ENCODE measurements at places on chromosomes 7 and 10.
A peak's percentile ranks its signal among the peaks of the same experiment; 100 is the strongest.

DNA sequence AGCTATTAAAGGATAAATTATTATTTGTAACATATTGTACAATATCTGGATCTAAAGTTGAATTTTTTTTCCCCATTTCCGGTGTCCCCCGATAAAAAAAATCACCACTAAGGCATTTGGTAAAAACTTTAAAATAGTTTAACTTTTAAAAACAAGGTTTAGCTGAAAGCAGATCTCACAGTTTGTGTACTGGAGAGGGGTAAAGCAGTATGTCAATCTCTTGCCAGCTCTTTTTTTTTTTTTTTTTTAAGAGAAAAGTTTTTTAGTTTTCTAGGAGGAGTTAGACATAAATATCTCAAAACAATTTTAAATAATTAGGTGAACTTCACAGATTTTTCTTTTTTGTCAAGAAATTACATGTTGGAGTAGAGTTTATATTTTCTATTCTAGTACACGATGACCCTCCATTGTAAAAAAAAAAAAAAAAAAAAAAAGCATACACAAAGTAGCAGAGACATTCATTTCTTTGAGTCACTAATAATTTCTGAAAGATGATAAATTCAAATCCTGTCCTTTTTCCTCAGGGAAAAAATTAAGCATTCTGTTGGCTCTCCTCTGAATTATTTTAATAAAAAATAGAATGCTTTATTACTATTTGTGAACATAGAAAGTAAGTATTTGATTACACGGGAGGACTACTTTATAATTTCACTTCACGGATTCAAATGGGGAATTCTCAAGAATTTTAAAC lies 1.9 kb upstream of the HBP1 start:
- no peak for DNase-seq

DNA sequence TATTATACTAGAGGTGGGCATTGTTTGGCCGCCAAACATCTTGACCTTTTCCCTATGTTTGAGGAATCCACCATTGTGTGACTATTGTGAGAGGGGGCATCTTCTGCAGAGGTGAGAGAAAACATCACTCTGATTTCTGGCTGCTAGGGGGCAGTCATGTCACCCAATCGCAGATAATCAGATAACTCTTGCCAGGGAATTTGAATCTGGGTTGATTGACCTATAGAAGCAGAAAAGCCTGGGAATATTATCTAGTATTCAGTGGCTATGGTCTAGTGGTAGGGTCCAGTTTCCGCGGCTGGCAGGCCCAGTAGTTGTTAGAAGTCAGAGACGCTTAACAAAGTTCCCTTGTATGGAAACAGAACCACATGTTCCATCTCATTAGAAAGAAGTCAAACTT lies 808.5 kb downstream of the PHTF2 start:
- no peak for DNase-seq

- no peak for DNase-seq
Measured at GRCh38 chr10:117442521-117442920, 67.3 kb upstream of the PDZD8 start.

GRCh38 chr10:21694631-21695030 lies 160.6 kb downstream of the MLLT10 start:
- no peak for DNase-seq

DNA sequence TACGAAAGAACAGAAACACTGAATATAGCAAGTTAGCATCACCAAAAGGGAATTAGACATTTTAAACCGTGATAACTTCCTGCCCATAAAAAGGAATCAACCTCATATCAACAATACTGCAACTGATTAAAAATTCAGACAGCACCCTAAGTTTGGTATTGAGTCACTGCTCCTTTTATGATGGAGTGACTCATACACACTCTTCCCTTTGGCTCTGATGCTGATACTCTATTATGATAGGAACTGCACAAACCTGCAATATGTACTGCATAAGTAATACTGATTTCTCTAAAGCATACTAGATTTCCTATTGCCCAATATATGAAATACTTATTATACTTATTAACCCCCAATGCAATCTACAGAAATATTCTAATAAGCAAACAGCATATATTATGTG lies 118.7 kb downstream of the PARD3 start:
- DNase-seq, result no peak

GRCh38 chr7:81503336-81503735 lies 266.5 kb downstream of the HGF start:
- no peak for DNase-seq

DNA sequence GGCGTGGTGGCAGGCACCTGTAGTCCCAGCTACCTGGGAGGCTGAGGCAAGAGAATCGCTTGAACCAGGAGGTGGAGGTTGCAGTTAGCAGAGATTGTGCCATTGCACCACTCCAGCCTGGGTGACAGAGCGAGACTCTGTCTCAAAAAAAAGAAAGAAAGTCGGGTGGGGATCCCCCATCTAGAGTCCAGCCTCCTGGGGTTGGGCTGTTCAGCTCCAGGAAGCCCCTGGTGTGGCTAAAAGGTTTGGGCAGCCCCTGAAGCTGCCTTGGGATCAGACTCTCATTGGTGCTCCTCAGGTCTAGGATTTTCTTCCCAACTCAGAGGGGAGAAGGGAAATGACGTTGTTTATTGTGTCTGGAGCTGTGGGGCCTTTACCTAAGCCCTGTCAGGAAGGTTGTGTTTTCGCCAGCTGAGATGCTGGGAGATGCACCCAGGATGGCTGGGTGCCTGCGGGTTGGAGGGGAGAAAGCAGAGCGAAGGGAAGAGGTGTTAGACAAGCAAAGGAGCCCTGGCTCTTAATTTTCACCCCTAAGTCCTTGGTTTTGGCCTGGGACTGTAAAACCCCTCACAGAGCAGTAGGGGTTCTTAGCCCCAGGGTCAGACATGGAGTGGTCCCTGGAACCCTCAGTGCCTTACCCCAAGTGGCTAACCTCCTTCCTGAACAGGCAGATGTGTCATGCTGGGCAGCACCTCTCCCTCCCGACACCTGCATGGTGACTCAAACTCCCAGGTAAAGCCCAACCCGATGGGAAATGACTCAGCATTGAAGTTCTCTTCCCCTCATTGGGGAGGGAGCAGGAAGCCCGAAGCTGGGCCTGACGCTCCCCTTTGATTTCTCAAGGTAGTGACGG lies 21.1 kb downstream of the PLAU start:
- DNase-seq, result peak; percentile 30

DNA sequence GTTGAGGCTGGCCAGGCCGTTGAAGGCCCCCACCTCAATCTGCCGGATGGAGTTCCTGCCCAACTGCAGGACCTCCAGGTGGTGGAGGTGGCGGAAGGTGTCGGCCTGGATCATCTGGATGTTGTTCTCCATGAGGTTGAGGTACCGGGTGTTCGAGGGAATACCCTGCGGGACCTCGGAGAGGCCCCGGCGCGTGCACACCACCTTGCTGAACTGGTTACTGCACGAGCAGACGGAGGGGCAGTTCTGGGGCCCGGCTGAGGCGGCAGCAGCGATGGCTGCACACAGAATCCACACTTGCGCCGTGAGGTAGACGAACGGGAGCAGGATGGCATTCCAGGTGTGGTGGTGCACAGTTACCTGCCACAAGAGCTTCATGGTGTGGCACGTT lies 979 bp downstream of the LRRC4 start:
- DNase-seq, result no peak

GRCh38 chr10:110546077-110546476 lies 21.4 kb upstream of the SMC3 start:
- DNase-seq, result no peak

GRCh38 chr10:1920941-1921340 lies 183.6 kb upstream of the ADARB2 start:
- DNase-seq, result no peak

DNA sequence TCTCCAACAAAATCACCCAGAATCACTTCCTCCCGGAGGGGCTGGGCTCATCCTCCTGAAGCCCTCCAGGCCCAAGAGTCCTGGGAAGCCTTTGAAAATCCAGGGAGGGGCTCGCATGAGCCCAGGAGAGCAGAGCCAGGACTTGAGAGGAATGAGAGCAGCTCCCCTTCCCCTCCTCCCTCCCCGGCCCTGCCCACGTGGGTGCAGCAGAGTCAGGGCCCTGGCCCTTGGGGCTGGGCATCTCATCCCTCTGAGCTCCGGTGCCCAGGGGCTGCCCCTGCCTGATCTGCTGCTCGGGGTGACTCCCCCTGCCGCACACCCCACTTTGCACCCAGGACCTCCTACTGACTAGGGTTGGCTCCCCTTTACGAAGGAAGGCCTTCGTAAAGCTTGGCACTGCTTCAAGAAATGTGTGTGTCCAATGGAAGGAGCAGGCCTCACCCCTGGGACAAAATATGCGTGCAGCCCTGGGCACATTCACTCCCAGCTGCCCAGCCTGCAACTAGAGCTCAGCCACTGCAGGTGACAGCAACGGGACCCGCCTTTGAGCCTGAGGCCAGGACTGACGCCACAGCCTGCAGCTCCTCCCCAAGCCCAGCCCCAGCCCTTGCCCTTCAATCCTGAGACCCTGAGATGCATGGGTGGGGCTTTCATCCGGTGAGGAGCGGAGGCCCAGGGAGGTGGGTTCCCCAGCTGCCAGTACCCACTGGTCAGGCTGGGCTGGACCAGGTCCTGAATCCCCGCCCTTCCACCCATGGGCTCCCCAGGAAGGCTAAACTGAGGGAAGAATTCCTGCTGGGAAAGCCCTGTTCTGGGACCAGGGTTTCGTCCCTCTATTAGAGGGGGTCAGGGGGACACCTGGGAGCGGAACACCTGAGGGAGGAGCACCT lies 21.8 kb downstream of the PWWP2B start:
- DNase-seq, result no peak

DNA sequence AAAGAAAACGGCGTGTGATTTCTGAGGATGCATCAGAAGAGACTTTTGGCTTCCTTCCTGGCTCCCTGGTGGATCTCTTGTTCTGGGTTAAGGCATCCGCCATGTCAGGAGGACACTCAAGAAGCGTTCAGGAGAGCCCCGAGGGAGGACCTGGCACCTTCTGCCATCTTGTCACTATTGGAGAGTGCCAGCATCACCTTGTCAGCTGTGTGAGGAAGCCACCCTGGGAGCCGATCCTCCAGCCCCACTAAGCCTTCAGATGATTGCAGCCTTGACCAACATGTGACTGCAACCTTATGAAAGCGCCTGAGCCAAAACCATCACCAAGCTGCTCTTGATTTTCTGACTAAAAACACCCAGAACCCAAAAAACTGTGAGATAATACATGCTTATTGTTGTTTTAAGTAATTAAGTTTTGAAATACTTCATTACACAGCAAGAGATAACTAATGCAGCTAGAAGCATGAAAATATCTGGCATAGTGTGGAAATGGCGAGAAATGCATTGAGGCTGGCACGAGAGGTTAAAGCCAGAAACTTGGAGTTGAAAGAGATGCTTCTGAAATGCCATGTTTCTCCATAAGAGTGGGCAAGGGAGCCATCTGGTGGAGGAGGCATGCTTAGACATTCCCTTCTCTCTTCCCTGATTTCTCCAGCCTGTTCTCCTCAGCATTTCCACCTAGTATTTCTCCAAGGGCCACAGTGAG lies 5.4 kb upstream of the ZFYVE27 start:
- DNase-seq, result peak; percentile 37

- DNase-seq, result peak; percentile 60
Measured at GRCh38 chr10:73759512-73760115, 15.4 kb downstream of the SEC24C start.

DNA sequence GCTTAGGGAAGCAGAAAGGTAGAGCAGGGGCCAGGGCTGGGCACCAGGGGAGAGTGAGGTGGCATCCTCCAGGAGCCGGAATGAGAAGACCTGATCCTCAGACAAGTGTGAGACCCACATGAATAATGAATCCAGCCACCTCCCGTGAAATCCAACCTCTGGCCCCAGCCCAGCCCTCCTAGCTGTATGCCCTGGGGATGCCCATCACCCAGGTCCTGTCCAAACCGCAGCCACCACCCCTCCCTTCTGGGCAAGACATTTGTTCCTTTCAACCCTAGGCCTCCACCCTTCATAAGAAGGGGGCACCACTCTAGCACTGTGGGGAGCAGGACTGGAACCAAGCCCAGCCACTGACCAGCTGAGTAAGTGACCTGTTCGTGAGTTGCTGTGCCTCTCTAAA lies 9.7 kb downstream of the PDZD7 start:
- DNase-seq, result no peak
